ENCODE measurements at places on chromosomes 12 and 14.

GRCh38 chr12:9869307-9870161 lies at the start of gene CLEC2B:
TSS of gene CLEC2B (minus strand) at chr12:9869354.
- peak; percentile 25 for DNase-seq

DNA sequence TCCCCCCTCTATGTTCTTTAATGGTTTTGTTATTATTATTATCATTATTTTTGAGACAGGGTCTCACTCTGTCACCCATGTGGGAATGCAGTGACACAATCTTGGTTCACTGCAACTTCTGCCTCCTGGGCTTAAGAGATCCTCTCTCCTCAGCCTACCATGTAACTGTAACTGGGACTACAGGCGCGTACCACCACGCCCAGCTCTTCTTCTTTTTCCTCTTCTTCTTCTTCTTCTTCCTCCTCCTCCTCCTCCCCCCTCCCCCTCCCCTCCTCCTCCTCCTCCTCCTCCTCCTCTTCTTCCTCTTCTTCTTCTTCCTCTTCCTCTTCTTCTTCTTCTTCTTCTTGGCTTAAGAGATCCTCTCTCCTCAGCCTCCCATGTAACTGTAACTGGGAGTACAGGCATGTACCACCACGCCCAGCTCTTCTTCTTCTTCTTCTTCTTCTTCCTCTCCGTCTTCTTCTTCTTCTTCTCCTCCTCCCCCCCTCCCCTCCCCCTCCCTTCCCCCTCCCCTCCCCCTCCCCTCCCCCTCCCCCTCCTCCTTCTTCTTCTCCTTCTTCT lies 5.4 kb upstream of the KRT7 start:
- DNase-seq = no peak

- DNase-seq = no peak
Observed at GRCh38 chr12:12466157-12466556, 96.5 kb downstream of the DUSP16 start.

DNA sequence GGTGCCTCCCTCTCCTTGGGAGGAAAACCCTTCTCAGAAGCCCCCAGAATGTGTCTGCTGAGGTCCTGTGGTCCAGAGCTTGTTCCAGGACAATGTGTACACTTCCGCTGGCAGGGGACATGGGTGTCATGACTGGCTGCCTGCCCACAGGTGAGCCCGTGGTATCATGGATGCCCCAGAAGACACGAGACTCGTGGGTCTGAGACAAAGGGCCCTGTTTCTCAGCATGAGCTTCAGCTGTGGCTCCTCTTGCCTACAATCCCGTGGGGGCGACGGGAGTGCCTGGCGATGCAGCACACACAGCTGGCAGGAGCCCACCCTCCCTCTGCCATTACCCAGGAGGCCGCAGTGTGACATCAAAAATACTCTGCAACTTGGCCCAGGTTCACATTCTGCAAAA lies 7.0 kb downstream of the TMEM121 start:
- no peak for DNase-seq

- no peak for DNase-seq
Observed at GRCh38 chr12:40226705-40227104, 1.9 kb downstream of the LRRK2 start.

GRCh38 chr14:92538412-92538985 lies 24.9 kb downstream of the RIN3 start:
- DNase-seq = no peak

DNA sequence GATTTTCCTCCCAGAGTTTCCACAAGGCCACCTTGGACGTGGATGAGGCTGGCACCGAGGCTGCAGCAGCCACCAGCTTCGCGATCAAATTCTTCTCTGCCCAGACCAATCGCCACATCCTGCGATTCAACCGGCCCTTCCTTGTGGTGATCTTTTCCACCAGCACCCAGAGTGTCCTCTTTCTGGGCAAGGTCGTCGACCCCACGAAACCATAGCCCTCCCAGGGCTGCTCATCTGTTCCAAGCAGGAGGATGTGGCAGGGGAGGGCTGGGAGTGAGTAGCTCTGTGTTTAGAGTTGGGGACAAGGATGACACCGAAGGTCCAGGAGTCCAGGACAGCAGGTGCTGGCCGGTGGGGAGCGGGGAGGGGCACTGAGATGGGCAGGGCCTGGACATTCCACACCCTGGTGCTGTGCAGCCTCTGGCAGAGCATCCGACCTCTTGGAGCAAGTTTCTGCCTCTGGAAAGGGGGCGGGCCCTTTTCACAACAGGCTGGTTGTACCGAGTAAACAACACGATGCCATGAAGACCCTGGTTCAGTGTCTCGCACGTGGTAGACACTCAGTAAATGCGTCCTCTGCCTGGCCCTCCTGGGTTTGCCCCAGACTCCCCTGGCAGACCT lies 8.2 kb downstream of the SERPINA4 start:
- DNase-seq = no peak

GRCh38 chr14:54451961-54452360 lies 10.8 kb upstream of the CNIH1 start:
- DNase-seq = no peak

GRCh38 chr12:41452838-41453407 lies 264.8 kb downstream of the PDZRN4 start:
- DNase-seq = no peak

DNA sequence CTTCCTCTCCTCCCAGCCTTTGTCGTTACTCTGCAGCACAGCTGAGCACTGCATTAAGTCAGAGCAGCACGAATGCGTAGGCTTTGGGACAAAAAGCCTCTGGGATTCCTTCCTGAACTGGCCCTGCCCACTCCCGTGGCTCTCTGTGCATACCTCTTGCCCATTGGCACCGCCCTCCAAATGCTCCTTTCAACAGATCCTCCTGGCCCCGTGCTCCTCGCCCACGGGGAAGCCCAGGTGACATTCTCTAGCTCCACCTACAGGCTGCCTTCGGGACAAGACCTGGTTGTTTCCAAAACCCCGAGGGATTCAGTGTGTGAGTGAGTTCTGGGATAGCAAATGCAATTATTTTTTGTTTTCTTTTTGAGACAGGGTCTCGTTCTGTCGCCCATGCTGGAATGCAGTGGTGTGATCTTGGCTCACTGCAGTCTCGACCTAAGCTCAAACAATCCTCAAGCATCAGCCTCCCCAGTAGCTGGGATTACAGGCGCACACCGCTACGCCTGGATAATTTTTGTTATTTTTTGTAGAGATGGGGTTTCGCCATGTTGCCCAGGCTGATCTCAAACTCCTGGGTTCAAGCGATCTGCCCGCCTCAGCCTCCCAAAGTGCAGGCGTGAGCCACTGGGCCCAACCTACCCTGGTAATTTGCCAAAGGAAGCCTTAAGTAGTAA lies 17.9 kb upstream of the TDRD9 start:
- DNase-seq = peak; percentile 84

DNA sequence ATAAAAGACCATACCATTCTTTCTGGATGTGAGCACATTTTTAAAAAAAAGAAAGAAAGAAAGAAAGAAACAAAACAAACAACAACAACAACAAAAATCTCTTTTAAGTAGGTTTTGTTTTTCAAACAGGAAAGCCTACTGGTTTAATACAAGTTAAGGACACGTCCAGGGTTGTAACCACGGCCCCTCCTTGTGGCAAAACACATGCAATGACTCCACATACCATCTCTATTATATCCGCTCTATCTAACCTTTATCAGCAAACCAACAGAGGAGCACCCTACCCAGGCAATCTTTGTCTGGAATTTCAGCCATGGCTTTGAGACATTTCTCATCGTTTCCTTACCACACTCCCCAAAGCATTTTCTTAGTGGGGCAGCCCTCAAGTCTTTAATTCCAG lies 360.5 kb upstream of the TMPO start:
- no peak for DNase-seq

- DNase-seq = no peak
Observed at GRCh38 chr14:43031598-43031997, 1424.9 kb downstream of the LRFN5 start.

GRCh38 chr12:4106621-4107020 lies 166.9 kb upstream of the CCND2 start:
- DNase-seq = peak; percentile 35

GRCh38 chr12:93183940-93184671 lies 193.6 kb upstream of the NUDT4 start:
- no peak for DNase-seq

GRCh38 chr14:104678346-104678745 lies 11.1 kb upstream of the INF2 start:
- DNase-seq = no peak

DNA sequence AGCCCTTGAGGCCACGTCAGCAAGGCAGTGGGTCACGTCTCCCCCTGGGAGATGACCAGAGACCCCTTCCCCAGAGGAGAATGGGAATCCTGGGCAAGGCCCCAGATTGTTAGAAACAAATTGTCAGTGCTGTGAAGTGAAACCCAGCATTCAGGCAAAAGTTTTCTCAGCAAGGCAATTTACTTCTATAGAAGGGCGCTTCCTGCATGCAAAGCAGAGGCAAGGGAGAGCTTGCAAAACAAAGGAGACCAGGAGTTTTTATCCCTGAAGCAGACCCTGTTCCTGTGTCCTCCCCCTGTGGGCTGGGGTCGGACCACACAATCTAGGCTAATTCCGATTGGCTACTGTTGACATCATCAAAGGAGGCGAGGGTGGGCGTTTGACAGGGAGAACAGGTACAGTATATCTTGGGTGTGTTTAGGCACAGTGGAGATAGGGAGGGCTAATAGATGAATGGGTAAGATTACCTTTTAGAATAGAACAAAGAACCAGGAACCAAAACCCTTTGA lies 114.2 kb downstream of the RIN3 start:
- no peak for DNase-seq

GRCh38 chr12:9948606-9949296 lies 16.6 kb upstream of the CLEC2A start:
- DNase-seq = no peak

DNA sequence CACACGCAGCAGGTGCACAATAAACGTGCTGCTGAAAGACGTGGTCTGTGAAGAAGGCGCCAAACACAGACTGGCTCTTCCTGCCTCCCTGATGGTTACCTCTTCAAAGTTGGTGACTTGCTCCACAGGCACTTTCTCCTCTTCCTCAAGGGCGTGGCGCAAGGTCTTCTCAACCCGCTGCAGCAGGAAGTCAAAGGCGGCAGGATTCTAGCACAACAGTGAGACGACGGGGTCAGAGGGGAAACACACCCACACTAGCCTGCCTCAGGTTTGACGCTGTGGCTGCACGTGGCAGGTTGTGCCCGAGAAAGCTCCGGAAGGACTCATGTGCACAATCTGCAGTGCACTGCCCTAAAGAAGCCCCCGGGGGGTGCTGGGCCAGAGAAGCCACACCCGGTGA lies 15.0 kb downstream of the POLE start:
- DNase-seq = no peak

DNA sequence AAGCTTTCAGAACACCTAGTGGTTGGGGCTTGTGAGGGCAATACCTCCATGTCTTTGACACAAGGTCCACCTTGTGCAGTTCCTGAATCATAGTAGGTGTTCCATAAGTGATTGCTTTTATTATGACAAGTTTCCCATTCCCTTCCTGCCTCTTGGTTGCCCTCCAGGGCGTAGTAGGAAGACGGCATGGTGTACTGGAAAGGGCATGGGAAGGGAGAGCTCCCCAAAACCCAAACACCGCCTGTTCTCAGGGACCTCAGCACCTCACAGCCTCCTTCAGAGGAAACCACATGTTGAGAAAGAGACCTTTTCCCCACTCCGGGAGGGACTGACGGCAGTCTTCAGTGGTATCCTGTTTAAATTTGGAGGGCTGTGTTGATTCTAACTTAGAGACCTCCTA lies 21.1 kb downstream of the EVL start:
- DNase-seq = peak; percentile 21

DNA sequence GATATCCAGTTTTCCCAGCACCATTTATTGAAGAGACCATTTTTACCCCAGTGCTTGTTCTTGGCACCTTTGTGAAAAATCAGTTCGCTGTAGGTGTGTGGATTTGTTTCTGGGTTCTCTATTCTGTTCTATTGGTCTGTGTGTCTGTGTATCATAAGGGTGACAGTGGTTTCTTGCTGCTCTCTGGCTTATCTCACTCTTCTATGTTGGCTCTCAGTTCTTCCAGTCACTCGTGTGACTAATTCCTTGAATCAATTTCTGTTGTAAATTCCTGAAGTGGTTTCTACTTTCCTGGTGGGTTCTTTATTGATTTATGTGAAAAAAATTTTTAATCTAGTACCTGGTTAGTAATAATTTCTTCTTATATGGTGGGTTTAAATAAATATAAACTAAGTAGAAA lies 58.3 kb downstream of the OTOGL start:
- no peak for DNase-seq

DNA sequence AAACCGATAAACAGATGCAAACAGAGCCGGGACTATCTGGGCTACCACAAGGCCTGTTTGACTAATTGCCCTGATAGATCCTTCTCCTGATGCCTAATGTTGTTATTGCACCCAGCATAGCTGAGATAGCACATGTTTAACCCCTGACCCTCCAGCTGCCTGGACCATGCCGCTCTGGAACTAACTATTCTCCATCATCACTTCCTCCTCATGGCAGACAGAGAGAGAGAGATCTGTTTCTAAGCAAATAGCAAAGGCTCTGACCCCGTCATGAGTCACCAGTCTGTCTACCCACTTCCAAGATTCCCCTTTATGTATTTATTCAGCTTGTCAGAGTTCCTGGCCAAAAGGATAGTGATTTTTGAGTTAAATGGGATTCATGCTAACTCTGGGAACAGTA lies 58.2 kb upstream of the FLRT2 start:
- DNase-seq = no peak
